ENCODE measurements at places on chromosomes 16 and 17.

- peak; percentile 13 for DNase-seq
These were observed 9.0 kb downstream of the SLC5A10 start for GRCh38 chr17:18960803-18961511.

GRCh38 chr16:62280506-62280905, 244.3 kb upstream of the CDH8 start:
- DNase-seq: no peak

DNA sequence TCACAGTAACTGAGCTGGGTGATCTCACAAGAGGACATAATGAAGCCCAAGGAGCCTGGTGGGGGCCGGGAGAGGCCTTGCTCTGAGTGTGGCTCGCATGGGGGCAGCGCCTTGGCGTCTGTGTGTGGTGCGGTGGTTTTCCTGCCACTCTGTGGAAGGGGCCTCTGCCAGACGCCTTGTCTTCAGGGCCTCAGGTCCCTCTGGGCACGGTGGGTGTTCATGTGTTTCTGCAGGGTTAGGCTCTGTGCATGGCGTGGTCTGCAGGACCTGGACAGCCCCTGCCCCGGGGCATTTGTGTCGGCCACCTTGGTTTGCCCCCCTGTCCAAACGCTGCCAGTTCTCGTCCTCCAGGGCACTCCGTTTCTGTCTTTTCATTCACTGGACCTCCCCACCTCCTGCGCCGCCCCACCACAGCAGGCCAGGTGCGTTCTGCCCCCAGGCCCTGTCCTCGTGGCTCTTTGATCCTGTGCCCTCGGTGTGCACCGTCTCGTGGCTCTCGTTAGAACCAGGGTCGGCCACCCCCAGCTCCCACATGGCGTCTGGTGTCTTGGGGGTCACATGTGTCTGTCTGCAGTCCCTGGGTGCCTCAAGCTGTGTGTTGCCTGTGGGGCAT, 43.7 kb upstream of the ZNF750 start:
- no peak for DNase-seq

GRCh38 chr16:12245921-12246720, 269.6 kb downstream of the SNX29 start:
- no peak for DNase-seq

GRCh38 chr16:78996790-78997189, 603.7 kb downstream of the MAF start:
- DNase-seq: no peak

All from amygdala (tissue), 56 donors.